ENCODE measurements at places on chromosomes 1 and 21. TPM values are rescaled to one million over a fixed set of nuclear protein-coding genes. Genes with fewer than 3 reads are reported as not detected.

Gene ANKRD13C
- 17.9 TPM for total RNA-seq

Gene OR2AJ1
- not detected for total RNA-seq

Gene PDE4B
- 0.75 TPM for total RNA-seq

Gene CCSAP
- 5.4 TPM for total RNA-seq

Gene OR2T33
- not detected for total RNA-seq

Gene RNU11
- total RNA-seq, result not detected

Gene SH2D5
- total RNA-seq, result 1.5 TPM

Gene DNAI4
- total RNA-seq, result 4.1 TPM

Gene IFFO2
- 15.3 TPM for total RNA-seq

Gene HOOK1
- not detected for total RNA-seq

Gene IGSF5
- total RNA-seq, result not detected

Gene CBR1
- total RNA-seq, result 134 TPM

Gene KRTAP26-1
- not detected for total RNA-seq

Gene HES3
- not detected for total RNA-seq

Gene GJB3
- 0.75 TPM for total RNA-seq

Gene RUNX3
- total RNA-seq, result 0.12 TPM

Gene GNG4
- under 0.01 TPM for total RNA-seq

Gene HLX
- 3.3 TPM for total RNA-seq

Gene ZMYM1
- total RNA-seq, result 13.0 TPM

Gene TRABD2B
- not detected for total RNA-seq

Gene ARMH1
- total RNA-seq, result 0.60 TPM

Gene BTBD19
- total RNA-seq, result 7.5 TPM

Gene PDZK1
- total RNA-seq, result not detected

Gene EPB41
- total RNA-seq, result 8.6 TPM

Gene CCDC30
- 0.38 TPM for total RNA-seq

All from smooth muscle cell of the coronary artery (primary cell).